NCI-H345 (cell line): ENCODE measurements at places on chromosomes 11 and 22.

GRCh38 chr11:60592601-60593000 is 77.4 kb downstream of the MS4A13 start:
- DNase-seq, result no peak

- no peak for DNase-seq
Observed at GRCh38 chr11:9071692-9072091, 19.7 kb downstream of the SCUBE2 start.

DNA sequence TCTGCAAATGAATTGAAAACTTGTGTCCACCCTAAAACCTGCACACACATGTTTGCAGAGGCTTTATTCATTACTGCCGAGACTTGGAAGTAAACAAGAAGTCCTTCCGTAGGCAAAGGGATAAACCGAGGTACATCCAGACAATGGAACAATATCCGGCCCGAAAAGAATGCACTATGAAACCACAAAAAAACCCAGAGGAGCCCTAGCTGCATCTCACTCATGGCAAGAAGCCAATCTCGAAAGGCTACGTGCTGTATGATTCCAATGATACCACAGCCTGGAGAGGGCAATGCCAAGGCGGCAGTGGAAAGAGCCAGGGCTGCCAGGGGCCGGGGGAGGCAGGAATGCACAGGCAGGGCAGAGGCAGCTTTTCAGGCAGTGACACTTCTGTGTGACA is 3.2 kb upstream of the MRPL23 start:
- no peak for DNase-seq

GRCh38 chr11:27857588-27857987 is 157.3 kb upstream of the BDNF start:
- no peak for DNase-seq

GRCh38 chr22:42721045-42721434 is 370 bp upstream of the A4GALT start:
- no peak for DNase-seq

DNA sequence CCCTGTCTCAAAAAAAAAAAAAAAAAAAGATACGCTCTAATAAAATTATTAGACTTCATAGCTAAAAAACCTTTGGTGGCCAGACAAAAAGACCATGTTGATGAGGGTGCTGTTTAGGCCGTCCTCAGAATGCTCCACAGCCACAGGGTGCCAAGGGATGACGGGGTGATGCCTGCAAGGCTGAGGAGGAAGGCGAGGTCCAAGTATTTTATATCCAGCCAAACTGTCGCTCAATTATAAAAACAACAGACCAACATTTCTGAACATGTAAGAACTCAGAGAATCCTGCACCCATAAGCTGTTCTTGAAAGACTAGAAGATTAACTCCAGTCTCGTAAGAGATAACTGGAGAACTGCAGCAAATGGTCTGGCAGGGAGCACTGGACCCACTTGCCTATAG is 29.2 kb downstream of the TBX1 start:
- DNase-seq, result no peak

- DNase-seq, result no peak
Observed at GRCh38 chr22:28768701-28769393, 3.6 kb upstream of the CCDC117 start.

GRCh38 chr22:36369004-36369921 is 18.5 kb downstream of the MYH9 start:
- DNase-seq, result no peak

- DNase-seq, result no peak
Observed at GRCh38 chr11:34975482-34975881, 59.1 kb downstream of the PDHX start.
